ENCODE measurements at places on chromosomes 6 and 20. TPM values are rescaled to one million over a fixed set of nuclear protein-coding genes. Genes with fewer than 3 reads are reported as not detected.

The GMNN gene
- polyA plus RNA-seq = 58.2 TPM

DNA sequence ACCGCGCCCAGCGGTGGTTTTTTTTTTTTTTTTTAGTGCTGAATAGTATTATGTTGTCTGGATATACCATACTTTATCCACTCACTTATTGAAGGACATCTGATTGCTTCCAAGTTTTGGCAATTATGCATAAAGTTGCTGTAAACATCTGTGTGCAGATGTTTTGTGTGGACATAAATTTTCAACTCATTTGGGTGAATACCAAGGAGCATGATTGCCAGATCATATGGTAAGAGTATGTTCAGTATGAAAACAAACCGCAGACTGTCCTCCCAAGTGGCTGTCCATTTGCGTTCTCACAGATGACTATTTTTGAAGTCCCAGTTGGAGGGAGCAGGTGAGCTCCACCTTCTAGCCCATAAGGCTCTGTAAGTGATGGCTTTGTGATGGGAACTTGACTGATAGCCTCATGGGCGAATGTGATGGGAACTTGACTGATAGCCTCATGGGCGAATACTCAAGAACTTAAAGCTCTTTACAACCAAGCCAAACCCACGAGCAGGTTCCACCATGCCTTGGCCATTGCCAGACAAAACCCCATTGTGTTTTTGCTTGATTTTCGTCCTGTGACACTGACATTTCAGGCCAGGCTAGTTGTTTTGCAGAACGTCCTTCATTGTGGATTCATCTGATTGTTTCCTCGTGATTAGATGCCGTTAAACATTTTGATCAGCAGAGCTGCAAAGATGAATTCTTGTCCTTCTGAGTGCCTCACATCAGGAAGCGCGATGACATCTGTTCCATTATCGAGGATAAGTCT lies 51.0 kb downstream of the ZBTB2 start:
- DNase-seq = no peak

DNA sequence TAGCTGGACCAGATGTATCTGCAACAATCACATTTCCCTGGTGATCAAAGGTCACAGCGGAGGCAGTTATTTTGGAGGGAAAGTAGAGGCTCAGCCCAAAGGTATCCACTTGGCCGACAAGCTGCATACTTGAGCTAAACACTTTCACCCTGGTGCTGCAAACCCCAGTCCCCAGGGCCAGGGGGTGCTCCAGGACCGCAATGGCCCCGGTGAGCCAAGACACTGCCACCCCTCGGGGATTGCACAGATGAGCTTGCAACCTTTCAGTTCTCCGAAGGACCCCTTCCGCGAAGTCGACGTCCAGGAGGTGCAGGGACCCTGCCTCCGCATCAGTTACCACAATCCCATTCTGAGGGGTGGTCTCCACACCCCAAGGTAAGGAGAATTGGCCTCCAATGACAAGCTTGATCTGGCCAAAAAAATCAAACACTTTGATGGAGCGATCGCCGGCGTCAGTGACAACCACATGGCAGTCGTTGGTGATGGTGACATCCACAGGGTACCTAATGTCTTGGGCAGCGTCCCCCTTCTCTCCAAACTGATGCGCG lies 823 bp downstream of the NHLRC1 start:
- DNase-seq = no peak

DNA sequence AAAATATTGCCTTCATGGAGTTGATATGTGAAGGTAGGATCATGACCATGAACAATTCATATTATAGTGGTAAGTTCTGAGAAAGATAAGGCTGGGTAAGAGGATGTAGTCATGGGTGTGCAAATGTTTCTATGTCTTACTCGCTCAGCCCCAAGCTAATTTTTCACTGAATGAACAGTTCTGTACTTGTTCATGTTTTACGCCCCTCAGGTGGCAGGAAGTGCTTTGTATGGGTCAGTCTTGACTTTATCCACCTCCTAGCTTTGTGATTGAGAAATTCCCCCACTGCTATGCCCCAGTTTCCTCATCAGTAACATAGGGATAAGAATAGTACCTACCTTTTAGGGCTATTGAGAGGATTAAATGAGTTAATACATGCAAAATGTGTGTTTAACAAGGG lies 148.2 kb upstream of the KCNG1 start:
- no peak for DNase-seq

All from right renal cortex interstitium (tissue), 3 donors.